H1 (cell line): ENCODE measurements at places on chromosomes 11 and 22. TPM values are rescaled to one million over a fixed set of nuclear protein-coding genes. Genes with fewer than 3 reads are reported as not detected.

DNA sequence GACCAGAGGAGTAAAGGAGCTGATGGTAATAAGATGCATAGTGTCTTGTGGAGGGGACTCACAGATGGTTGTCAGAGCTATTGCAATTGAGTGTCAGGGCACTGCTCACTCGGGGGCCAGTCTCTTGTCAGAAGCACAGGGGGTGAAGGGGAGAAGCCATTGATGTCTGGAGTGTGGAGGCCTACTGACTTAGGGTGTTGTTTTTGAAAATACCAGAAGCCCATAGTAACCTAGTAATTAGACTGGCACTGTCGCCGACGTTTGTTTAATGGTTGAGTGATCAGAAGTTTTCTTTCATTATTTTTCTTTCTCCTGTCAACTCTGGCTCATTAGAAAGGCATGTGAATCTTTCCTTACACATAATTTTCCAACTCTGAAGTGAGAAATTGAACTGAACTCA is 151.6 kb upstream of the TENM4 start:
- H3K4me1 ChIP-seq: no peaks in the 10 kb centered on the region
- H3K36me3 ChIP-seq: no peaks in the 10 kb centered on the region
- H3K4me3 ChIP-seq: no peak overlapping the region
- DNase-seq: no peak
- H3K27me3 ChIP-seq: no peaks in the 10 kb centered on the region

- DNase-seq: no peak
- no peaks in the 10 kb centered on the region for H3K27me3 ChIP-seq
- H3K27ac ChIP-seq: no peak overlapping the region
- H3K4me3 ChIP-seq: no peak overlapping the region
- no peaks in the 10 kb centered on the region for H3K4me1 ChIP-seq
- no peaks in the 10 kb centered on the region for H3K36me3 ChIP-seq
Measured at GRCh38 chr22:47015589-47016178, 253.2 kb downstream of the TBC1D22A start.

DNA sequence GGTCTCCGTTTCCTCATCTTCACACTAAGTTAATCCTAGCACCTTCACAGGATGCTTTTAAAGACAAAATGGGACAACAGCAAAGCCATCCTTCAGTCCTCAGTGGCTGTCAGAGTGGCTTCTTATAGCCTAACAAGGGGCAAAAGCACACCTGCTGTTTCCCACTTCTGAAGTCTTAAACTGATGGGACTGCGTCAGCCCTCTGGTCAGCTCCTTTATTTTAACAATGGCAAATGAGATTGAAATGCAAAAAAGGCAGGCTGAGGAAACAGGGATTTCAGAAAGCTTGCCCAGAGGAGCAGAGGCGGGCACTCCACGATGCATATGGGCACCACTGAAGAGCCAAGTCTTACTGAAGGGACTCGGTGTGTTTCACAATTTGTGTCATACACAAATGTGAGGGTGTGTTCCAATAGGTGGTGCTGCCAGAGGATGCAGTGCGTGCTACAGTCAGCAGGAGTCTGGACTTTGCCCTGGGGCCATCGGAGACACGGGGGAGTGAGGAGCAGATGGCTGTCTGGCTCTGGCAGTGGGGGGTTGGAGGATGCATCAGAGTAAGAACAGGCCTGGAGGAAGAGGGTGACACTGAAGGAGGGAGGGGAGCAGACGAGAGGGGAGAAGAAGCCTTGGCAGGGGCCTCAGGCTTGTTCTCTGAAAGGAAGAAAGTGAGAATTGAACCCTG is 47.3 kb downstream of the TENM4 start:
- no peak overlapping the region for H3K4me3 ChIP-seq
- no peaks in the 10 kb centered on the region for H3K27me3 ChIP-seq
- peaks cover 12% of the 10 kb centered on the region for H3K4me1 ChIP-seq
- DNase-seq: peak; percentile 52
- H3K36me3 ChIP-seq: no peaks in the 10 kb centered on the region

- no peak overlapping the region for H3K4me3 ChIP-seq
- no peak for DNase-seq
- no peaks in the 10 kb centered on the region for H3K4me1 ChIP-seq
- no peak overlapping the region for H3K27ac ChIP-seq
- no peaks in the 10 kb centered on the region for H3K36me3 ChIP-seq
Measured at GRCh38 chr11:86214710-86215109, 29.8 kb upstream of the EED start.

GRCh38 chr11:70796648-70797227 is 398.4 kb downstream of the CTTN start:
- no peaks in the 10 kb centered on the region for H3K4me1 ChIP-seq

GRCh38 chr22:26115266-26115665 is 54.0 kb upstream of the SEZ6L start:
- H3K4me1 ChIP-seq: no peaks in the 10 kb centered on the region
- H3K36me3 ChIP-seq: no peaks in the 10 kb centered on the region
- no peak overlapping the region for H3K27ac ChIP-seq
- H3K27me3 ChIP-seq: no peaks in the 10 kb centered on the region
- no peak overlapping the region for H3K4me3 ChIP-seq

- H3K4me3 ChIP-seq: peak overlapping the region; percentile 31; the same call in 1 of the 2 replicates
- peaks cover 2% of the 10 kb centered on the region; the same call in 1 of the 2 replicates for H3K27me3 ChIP-seq
- no peak overlapping the region for H3K27ac ChIP-seq
- H3K36me3 ChIP-seq: no peaks in the 10 kb centered on the region
- H3K4me1 ChIP-seq: peaks cover 18% of the 10 kb centered on the region
Measured at GRCh38 chr11:123429336-123429735, 733 bp upstream of the GRAMD1B start.

GRCh38 chr11:12434325-12434654 is 56.9 kb downstream of the PARVA start:
- DNase-seq: no peak
- H3K4me1 ChIP-seq: 0 out of 2 replicates have a peak, but pooled peaks cover 2% of the 10 kb centered on the region
- H3K27me3 ChIP-seq: no peaks in the 10 kb centered on the region
- no peak overlapping the region for H3K4me3 ChIP-seq

GRCh38 chr11:65576867-65577755 is 1.3 kb downstream of the EHBP1L1 start:
- peaks cover 20% of the 10 kb centered on the region for H3K27me3 ChIP-seq
- peaks cover 11% of the 10 kb centered on the region for H3K4me1 ChIP-seq
- H3K27ac ChIP-seq: no peak overlapping the region
- H3K4me3 ChIP-seq: no peak overlapping the region

DNA sequence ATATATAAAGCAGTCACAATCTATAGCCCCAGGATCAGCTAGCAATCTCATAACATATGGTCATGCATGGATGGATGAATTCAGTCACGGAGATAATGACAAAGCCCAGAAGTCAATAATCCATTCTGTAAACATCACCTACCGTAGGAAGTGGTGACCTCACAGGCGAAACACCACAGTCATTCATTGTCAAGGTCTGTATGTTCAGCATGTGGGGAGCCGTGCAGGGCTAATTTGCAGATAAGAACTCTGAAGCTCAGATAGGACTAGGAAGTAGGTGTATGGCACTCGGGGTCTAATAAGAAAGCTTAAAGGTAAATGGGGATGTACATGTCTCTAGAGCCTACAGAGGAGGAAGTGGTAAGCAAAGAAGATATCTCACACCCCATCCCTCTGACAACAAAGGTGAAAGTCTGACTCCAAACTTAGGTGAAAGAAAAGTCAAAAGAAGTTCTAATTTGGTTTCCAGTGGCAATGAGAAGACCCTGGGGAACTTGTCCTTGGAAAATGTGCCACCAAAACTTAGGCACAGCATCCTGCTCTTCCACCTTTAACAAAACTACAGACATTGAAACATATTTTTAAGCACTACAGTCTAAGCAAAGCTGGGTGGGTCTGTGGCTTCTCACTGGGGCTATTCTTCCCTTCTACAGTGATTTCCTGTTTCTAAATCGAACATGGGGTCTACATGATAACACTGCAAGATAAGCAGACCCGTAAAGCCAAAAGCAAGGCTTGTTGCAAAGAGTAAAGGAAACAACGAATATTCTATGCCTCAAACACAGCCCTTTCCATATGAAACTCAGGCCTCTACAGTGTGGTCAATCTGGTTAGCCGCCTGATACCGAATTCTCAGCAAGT is 5.2 kb downstream of the CRTAM start:
- DNase-seq: no peak
- H3K27me3 ChIP-seq: no peaks in the 10 kb centered on the region
- H3K4me3 ChIP-seq: no peak overlapping the region
- H3K36me3 ChIP-seq: no peaks in the 10 kb centered on the region

GRCh38 chr11:77687088-77687487 is 49.5 kb upstream of the CLNS1A start:
- H3K4me3 ChIP-seq: no peak overlapping the region
- H3K36me3 ChIP-seq: peaks cover 2% of the 10 kb centered on the region; the same call in 1 of the 2 replicates
- no peak for DNase-seq
- no peaks in the 10 kb centered on the region for H3K4me1 ChIP-seq
- no peaks in the 10 kb centered on the region for H3K27me3 ChIP-seq

GRCh38 chr11:78166855-78167469 is 21.5 kb downstream of the KCTD21 start:
- no peaks in the 10 kb centered on the region for H3K36me3 ChIP-seq
- H3K27me3 ChIP-seq: no peaks in the 10 kb centered on the region
- DNase-seq: no peak
- no peaks in the 10 kb centered on the region for H3K4me1 ChIP-seq
- no peak overlapping the region for H3K4me3 ChIP-seq

DNA sequence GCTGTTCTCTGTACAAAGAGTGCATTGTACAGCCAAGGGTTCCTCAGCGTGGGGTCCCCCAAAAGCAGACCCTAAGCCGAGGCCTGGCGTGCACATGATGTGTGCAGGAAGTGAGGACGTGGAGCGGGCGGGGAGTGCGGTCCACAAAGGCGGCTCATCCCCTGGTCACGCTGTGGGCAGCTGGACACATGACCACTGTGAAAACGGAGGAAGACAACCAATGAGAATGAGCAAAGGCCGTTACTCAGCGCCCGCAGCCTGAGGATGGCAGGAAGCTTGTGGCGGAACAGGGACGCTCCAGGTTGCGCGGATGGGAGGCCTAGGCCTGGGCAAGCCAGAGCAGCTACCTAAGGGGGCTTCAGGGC is 1263.7 kb downstream of the BRD1 start:
- no peak overlapping the region for H3K27ac ChIP-seq
- DNase-seq: no peak

GRCh38 chr11:76740772-76741171 is 42.4 kb upstream of the TSKU start:
- no peak overlapping the region for H3K27ac ChIP-seq
- H3K4me3 ChIP-seq: no peak overlapping the region
- DNase-seq: no peak
- no peaks in the 10 kb centered on the region for H3K27me3 ChIP-seq
- H3K36me3 ChIP-seq: no peaks in the 10 kb centered on the region
- H3K4me1 ChIP-seq: peaks cover 2% of the 10 kb centered on the region; the same call in 1 of the 2 replicates

GRCh38 chr22:47807506-47807905 is 1045.1 kb downstream of the TBC1D22A start:
- no peak overlapping the region for H3K27ac ChIP-seq
- H3K36me3 ChIP-seq: no peaks in the 10 kb centered on the region
- H3K4me1 ChIP-seq: peaks cover 9% of the 10 kb centered on the region
- DNase-seq: no peak
- no peak overlapping the region for H3K4me3 ChIP-seq

DNA sequence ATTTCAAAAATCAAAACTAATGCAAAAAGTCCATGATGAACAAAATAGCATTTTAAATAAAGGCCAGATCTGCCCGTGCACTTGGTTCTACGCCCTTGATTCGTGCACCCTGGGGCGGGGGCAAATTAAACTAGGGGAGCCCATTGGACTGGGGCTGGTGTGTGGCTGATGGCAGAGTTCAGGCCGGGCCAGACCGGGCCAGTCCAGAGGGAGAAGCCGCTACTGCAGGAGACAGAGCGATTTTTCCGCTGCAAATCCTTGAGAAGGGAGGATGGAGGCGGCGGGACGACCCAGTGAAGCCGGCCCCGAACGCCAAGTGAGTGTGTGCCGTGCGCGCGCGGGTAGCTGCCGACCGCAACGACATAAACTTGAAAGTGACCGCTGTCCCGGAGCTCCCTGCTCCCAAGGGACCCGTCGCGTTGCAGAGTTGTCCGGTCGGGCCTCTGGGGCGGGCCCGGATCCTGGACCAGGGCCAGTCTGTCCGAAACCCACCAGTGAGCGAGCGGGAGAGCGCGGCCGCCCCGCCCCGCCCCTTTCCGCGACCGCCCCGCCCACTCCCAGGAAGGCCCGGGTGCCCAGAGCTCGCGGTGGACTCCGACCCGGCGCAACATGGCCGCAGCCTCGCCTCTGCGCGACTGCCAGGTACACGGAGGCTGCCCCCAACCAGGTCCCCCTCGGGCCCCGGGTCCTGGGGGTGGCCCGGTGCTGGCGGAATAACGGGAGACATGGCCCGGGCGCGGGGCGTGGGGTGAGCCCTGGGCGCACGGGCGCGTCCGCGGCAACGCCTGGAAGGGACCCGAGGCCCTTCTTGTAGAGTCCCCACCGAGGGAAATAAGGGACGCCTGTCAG is at the start of gene TTC38:
Gene TTC38 (plus strand): TSS at position 578 of the 849 bp plus-strand sequence. CDS start 32 bp downstream, at position 610.
- H3K27ac ChIP-seq: no peak within 1 kb of the TSS
- H3K27me3 ChIP-seq: peaks cover 7% of the 10 kb centered on the region
- H3K36me3 ChIP-seq: no peaks in the 10 kb centered on the region; the same call in 1 of the 2 replicates

GRCh38 chr22:26770624-26771023 is 113.2 kb downstream of the MIAT start:
- no peaks in the 10 kb centered on the region for H3K36me3 ChIP-seq
- DNase-seq: no peak
- no peak overlapping the region for H3K27ac ChIP-seq
- no peak overlapping the region for H3K4me3 ChIP-seq
- H3K4me1 ChIP-seq: peaks cover 3% of the 10 kb centered on the region

CCDC87 gene
- 0.99 and 1.1 TPM in 2 replicates for total RNA-seq

OR52N4 gene
- total RNA-seq: not detected in 2 replicates

OR5A1 gene
- not detected in 2 replicates for total RNA-seq

TRIM51 gene
- not detected in 2 replicates for total RNA-seq

MMP3 gene
- total RNA-seq: not detected in 2 replicates

MYBPC3 gene
- total RNA-seq: not detected in 2 replicates

PKDREJ gene
- 0.04 and 0.11 TPM in 2 replicates for total RNA-seq
